ENCODE measurements at places on chromosomes 7 and 10.
A peak's percentile ranks its signal among the peaks of the same experiment; 100 is the strongest.

GRCh38 chr10:110365356-110366143 lies 60.8 kb upstream of the SMNDC1 start:
- no peak for DNase-seq

GRCh38 chr7:6117533-6117932 lies 86.4 kb downstream of the ANKRD61 start:
- no peak for DNase-seq

GRCh38 chr7:86995052-86995725 lies 64.3 kb downstream of the ELAPOR2 start:
- DNase-seq: no peak

GRCh38 chr10:97390091-97390490 lies 11.0 kb downstream of the RRP12 start:
- no peak for DNase-seq

DNA sequence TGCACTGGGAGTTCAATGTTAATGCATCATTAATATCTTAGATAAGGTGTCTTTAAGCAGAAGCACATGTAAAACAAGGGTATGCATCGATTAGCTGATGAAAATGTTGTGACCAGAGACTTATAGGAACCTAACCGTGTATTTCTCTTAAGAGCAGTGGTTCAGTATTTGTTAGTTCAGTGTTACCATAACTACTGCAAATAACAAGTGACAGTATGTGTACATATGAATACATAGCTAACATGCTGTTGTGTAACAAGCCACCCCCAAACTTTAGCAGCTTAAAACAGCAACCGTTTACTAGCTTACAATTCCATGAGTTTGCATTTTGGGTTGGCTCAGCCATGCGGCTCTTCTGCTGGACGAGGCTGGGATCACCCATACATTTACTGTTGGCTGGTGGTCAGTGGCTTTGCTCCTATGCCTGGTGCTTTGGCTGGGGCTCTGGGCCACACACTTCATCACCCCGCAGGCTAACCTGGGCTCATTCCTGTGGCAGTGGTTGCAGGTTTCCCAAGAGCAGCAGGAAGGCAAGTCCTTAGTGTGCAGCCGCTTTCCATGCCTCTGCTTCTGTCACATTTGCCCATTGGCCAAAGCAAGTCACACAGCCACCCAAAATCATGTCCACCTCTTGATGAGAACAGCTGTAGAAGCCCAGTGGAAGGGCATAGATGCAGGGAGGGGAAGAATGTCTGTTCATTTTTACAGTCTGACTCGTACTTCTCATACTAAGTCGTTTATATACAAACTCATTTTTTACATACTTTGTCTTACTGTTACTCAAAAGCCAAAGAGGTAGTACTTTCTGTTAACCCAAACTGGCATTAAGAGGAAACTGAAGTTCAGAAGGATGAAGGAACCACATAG lies 103.3 kb upstream of the GATA3 start:
- DNase-seq: no peak

DNA sequence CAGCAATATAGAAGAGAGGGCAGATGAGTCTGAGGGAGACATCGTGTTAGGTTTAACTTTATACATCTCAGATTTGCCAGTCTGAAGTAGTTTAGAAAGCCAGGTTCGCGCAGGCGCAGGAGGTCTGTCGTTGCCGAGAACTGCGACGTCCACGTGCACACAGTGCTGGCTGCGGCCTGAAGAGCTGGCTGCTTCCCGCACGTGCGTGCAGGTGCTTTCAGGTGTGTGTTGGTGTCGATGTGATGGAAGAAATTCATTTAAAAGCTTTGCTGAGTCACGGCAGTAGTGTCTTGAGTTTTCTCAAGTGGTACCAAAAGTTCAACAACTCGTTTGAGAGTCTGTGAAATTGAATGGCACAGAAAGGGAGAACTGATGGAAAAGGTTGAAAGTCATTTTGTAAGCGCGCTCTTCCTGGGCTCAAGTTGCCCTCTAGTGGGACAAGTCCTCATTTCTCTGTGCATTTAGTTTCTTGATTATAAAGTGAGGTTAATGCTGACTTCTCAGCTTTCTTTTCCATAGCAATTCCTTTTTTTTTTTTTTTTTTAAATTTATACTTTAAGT lies 18.6 kb downstream of the WDR37 start:
- no peak for DNase-seq

DNA sequence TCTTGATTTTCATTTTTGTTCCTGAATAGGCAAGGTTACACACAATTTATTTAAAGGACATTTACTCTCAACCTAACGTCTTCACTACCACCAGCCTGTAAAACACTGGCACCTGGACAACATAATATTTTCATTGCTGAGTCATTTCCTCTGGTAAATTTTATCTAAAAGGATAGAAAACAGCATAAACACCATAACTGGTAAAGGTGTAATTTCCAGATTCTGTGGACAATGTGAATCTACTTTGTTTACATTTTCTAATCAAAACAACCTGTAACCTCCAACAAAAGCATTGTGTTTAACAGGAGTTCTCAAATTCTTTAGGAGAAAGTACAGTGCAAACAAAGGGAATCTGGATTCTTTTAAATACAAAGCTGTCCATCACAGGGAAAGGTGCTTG lies 472.0 kb upstream of the AKR1E2 start:
- DNase-seq: no peak

DNA sequence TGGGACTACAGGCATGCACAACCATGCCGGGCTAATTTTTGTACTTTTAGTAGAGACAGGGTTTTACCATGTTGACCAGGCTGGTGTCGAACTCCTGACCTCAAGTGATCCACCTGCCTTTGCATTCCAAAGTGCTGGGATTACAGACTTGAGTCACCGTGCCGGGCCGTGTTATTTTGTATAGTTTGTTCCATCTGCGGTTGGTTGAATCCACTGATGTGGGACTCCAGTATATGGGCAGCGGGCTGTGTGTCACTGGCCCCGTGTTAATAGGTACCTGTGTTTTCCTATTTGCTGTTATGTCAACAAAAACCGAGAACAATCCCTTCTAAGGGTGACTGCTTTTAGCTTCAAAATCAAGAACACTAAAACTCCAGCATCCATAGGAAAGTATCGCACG lies 297.6 kb upstream of the PITRM1 start:
- DNase-seq: no peak

- DNase-seq: no peak
Observed at GRCh38 chr10:75397496-75398199, 3.9 kb downstream of the ZNF503 start.

- no peak for DNase-seq
Observed at GRCh38 chr7:137820156-137820555, 26.6 kb downstream of the DGKI start.

- no peak for DNase-seq
Observed at GRCh38 chr10:34254596-34254995, 560.5 kb downstream of the PARD3 start.

DNA sequence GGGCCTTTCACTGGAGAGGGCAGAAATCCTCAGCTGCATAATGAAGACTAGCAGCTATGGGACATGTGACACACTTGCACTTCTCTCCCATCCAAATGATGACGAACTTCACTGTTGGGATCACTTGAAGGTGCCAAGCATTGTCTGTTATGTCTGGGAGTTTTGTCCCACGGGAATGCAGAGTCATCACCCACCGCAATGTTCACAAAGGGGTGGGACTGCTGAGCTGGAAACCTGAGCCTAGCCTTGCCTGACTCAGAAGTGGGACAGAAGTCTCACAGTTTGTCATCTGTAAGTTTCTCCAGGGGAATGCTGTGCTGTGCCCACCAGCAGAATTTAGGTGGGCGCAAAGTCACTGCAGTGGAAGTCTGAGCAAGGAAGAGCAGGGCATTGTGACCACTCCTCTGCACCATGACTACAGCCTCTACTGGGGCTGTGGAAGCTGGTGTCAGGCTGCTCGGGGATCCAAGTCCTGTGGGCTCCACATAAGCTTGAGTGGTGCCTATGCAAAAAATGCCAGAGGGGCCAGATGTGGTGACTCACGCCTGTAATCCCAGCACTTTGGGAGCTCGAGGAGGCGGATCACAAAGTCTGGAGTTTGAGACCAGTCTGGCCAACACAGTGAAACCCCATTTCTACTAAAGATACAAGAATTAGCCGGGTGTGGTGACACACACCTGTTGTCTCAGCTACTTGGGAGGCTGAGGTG lies 472.0 kb upstream of the CNTNAP2 start:
- DNase-seq: no peak

DNA sequence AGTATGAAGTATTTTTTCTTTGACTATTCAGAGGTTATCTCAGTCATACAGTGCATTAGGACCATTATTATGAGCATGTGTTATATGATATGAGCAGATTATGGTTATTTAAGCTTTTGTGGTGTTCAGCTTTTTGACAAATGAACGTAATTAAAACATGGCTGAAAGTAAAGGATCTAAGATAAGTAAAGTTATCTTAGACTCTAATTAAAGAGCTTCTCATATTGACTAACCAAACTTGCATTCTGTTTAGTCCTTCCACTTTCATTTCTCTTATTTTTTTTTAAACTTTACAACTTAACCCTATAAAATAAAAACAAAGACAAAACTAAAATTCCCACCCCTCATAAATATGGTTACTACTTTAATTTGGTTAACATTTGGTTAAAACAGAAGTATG lies 6.9 kb upstream of the GPR85 start:
- no peak for DNase-seq

GRCh38 chr7:155094636-155095135 lies 24.6 kb downstream of the HTR5A start:
- DNase-seq: no peak

DNA sequence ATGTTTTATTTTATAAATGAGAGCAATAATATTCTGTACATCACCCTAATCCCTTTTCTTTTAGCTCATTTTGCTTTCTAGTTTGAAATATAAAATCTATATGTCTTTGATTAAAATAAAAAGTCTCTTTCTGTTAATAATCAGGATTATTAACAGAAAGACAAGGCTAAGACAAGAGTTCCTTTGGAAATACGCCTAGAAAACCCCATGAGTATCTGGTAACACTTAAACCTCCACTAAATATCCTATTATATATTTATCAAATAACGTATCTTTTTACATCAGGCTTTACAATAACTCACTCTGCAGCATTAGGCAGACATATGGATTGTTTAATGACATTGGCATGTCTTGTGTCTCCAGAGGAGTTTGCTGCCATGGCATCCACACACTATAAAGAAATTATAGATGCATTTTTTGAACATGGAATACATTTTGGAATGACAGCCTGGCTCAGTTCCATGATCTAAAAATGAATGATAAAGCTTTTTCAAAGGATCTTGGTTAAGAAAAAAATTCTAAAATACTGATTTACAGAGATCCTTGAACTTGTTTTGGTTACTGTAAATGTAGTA lies 98.7 kb downstream of the TMEM26 start:
- DNase-seq: no peak

DNA sequence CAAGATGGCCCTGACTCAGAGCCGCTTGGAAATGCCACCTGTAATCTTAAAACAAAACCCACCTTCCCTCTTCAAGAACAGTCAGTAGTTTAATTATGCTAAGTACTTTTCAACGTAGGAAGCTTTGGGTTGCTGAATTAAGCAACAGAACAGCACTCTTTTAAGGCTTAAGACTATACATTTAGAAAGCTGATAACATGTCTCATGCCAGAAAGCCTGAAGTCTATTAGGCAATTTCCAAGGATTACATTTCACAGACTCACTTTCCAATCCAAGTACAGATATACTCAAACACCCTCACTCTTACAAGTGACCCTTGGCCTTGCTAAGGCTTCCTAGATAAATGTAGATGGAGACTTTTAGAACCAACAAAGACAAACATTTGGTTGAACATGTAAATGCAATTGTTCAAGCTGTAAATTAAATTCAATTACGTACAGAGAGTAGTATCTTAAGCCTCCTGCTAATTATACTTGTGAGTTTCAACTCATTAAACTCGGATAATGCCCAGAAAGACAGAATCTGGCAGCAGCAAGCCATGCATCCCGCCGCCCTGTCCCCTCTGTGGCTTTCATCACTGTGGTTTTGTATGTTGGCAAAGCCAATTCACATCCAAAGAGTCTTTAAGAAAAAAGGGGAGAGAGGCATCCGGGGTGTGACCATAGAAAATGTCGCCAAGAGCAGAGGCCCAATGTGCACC lies 283.1 kb upstream of the NRP1 start:
- DNase-seq: no peak

GRCh38 chr7:158814637-158815036 lies 14.7 kb downstream of the ESYT2 start:
- no peak for DNase-seq

DNA sequence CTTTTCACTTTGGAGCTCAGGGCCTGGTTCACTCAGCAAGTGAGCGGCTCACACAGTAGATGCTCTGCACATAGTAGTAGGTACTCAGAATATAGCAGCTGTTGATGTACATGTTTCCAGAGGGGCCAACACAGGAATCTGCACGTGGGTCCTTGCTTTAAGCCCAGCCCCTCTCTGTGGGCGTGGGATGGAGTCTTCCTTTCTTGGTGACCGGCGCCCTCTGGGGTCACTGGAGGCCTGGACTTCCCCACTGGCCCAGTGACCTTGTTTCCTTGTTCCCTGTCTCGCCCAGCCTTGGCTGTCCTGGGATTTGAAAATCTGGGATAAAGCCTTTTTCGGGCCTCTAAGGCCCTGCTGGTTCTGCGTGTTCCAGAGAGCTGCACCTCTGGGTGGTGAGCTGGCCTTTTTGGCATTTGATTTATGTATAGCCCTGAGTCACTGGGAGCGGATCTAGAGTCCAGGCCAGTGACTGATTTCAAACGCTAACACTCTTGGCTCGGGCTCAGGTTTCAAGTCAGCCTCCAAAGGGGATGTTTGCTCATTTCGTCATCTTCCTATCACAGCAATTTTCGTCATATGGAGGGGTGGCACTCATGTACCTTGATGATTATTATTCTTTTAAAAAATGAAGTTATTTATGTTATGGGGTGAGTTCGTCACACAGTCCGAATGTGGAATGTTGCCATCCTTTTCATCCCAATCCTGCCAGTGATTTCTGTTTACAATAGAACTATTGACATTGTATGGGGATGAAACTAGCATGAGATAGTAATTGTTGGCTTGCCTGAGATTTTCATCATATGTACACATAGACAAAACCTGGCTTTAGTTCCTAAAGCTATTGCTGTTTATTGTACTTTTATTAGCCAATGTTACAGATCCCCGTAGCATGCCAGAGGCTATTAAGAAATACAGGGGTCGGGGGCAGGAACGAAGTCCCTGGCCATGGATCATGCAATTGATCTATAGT lies 65.5 kb downstream of the CUX1 start:
- DNase-seq: peak; percentile 99

DNA sequence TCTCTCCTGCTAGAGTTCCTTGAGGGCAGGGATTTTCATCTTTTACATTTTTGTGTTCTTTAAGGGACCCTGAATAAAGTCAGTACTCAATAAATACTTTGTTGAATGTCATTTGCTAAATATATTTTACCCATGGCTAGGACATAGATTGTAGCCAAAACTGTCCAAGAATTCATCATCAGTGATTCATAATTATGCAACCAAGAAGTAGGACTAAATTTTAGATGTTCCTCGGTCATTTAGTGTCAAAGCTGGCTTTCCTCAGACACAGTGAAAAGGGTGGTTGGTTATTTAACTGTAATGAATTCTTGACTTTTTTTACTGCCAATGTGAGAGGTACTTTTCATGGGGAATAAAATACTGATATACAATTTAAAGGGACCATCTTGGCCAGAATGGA lies 3.3 kb downstream of the NUDT13 start:
- DNase-seq: no peak

GRCh38 chr10:3978761-3979160 lies 193.8 kb upstream of the KLF6 start:
- no peak for DNase-seq

GRCh38 chr7:27992755-27993493 lies 187.7 kb downstream of the JAZF1 start:
- DNase-seq: no peak

GRCh38 chr7:146554556-146554955 lies 438.0 kb downstream of the CNTNAP2 start:
- no peak for DNase-seq

All from AG04449 (cell line).